ENCODE measurements at places on chromosomes 4 and X. TPM values are rescaled to one million over a fixed set of nuclear protein-coding genes. Genes with fewer than 3 reads are reported as not detected.

DNA sequence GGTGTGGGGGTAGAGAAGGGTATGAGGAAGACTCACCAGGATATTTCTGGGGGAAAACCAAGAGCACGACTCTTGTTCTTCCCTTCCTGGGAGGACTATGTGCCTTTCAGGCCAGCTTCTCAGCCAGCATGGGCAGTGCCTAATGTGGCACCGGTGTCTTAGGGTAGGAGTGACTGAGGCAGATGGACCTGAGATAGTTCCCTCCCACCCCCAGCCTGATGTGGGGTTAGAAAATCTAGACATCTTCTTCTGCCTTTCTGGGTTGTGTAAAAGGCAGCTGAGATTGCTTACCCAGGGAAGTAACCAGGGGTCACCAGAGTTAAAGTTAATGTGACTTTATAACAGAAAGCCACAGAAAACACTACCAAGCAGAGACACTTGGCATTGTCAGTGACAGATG, 127.3 kb downstream of the TMA16 start:
- peaks cover 4% of the 10 kb centered on the region for H3K36me3 ChIP-seq
- H3K4me3 ChIP-seq: no peak overlapping the region
- H3K27ac ChIP-seq: no peak overlapping the region
- H3K27me3 ChIP-seq: no peaks in the 10 kb centered on the region
- peaks cover 34% of the 10 kb centered on the region for H3K4me1 ChIP-seq

DNA sequence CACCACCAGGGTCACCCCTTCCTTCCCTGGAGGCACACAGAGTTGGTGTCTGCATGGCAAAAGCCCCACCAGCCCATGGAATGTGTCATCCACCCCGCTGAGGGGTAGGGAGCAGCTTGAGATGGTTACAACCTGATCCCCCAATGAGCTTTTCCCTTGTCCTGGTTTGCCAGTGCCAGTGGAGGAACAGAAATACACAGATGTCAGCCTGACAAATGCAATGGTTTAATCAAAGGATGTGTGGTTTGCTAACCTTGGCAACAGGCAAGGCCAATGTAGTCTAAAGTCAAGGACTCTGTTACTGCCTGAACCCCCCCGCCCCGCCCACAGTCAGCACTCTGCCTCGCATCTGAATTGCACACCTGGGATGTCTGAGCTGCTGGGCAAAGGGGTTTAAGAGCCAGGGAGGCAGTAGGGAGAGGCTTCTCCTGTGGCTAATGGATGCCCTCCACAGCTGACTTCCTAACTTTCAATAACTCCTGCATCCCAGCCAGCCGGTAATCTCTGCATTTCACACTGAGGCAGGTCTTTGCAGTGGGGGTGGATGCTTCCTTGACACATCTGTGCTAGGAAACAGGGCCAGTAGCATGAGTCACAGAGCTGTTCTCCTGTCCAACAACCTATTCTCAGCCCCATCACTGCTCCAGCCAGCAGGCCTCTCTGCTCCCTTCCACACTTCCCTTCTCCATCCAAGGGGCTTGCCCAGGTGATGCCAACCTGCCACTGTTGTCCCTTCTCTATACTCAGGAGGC, 137.5 kb downstream of the AMMECR1 start:
- no peak overlapping the region for H3K4me3 ChIP-seq
- no peaks in the 10 kb centered on the region for H3K36me3 ChIP-seq
- H3K27me3 ChIP-seq: no peaks in the 10 kb centered on the region
- DNase-seq: no peak

- H3K4me3 ChIP-seq: no peak overlapping the region
- H3K36me3 ChIP-seq: no peaks in the 10 kb centered on the region
- H3K27me3 ChIP-seq: peaks cover 23% of the 10 kb centered on the region
- no peak for DNase-seq
Measured at GRCh38 chr4:129246910-129247461, 151.0 kb downstream of the C4orf33 start.

GRCh38 chr4:4260185-4260751, 12.2 kb upstream of the TMEM128 start:
- peaks cover 4% of the 10 kb centered on the region for H3K4me1 ChIP-seq
- H3K36me3 ChIP-seq: no peaks in the 10 kb centered on the region
- H3K27me3 ChIP-seq: no peaks in the 10 kb centered on the region
- no peak for DNase-seq
- no peak overlapping the region for H3K4me3 ChIP-seq

- H3K4me3 ChIP-seq: no peak overlapping the region
- H3K27ac ChIP-seq: no peak overlapping the region
- DNase-seq: no peak
- H3K4me1 ChIP-seq: peaks cover 5% of the 10 kb centered on the region
Measured at GRCh38 chr4:89123451-89123851, 12.1 kb downstream of the TIGD2 start.

- no peak overlapping the region for H3K4me3 ChIP-seq
- no peak overlapping the region for H3K27ac ChIP-seq
- DNase-seq: no peak
Measured at GRCh38 chr4:22762548-22762947, 69.8 kb downstream of the GBA3 start.

GRCh38 chrX:39477762-39478120, 620.0 kb downstream of the BCOR start:
- H3K4me1 ChIP-seq: peaks cover 9% of the 10 kb centered on the region
- H3K4me3 ChIP-seq: no peak overlapping the region
- H3K27me3 ChIP-seq: peaks cover 5% of the 10 kb centered on the region
- H3K36me3 ChIP-seq: no peaks in the 10 kb centered on the region
- no peak overlapping the region for H3K27ac ChIP-seq
- DNase-seq: no peak

The GRIA3 gene
- total RNA-seq: 0.34 TPM

The SPATA4 gene
- not detected for total RNA-seq

The GPR78 gene
- not detected for total RNA-seq

The EDA gene
- total RNA-seq: 5.9 TPM

The ADH1B gene
- not detected for total RNA-seq
